Mucosa of descending colon (tissue), 3 donors: ENCODE measurements at places on chromosomes 12 and 14.

GRCh38 chr12:95970905-95971304 lies 25.2 kb downstream of the HAL start:
- no peak for DNase-seq

GRCh38 chr12:94284859-94285258 lies 136.5 kb downstream of the PLXNC1 start:
- DNase-seq, result no peak

GRCh38 chr14:83312511-83312910 lies 1778.9 kb upstream of the SEL1L start:
- DNase-seq, result no peak

GRCh38 chr12:65643595-65644386 lies 180.5 kb upstream of the HMGA2 start:
- no peak for DNase-seq

GRCh38 chr14:67393689-67394088 lies 18.3 kb downstream of the PLEK2 start:
- no peak for DNase-seq

DNA sequence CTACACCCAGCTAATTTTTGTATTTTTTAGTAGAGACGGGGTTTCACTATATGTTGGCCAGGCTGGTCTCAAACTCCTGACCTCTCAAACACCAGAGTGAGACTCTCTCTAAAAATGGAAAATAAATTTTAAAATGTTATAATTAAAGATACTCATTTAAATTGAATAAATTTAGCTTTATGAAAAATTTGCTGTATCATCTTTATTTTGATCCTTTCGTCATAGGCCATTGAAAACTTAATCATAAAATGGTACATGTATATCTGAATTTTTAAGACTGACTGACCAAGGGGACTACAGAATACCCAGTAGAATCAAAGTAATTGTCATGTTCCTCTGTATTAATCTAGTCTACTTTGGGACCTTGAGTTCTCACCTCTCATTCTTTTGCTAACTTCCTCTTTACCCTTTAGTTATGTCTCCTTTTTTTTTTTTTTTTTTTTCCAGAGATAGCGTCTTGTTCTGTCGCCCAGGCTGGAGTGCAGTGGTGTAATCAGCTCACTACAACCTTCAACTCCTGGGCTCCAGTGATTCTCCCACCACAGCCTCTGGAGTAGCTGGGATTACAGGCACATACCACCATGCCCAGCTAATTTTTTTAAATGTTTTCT lies 9.5 kb downstream of the RAB5B start:
- DNase-seq, result no peak

DNA sequence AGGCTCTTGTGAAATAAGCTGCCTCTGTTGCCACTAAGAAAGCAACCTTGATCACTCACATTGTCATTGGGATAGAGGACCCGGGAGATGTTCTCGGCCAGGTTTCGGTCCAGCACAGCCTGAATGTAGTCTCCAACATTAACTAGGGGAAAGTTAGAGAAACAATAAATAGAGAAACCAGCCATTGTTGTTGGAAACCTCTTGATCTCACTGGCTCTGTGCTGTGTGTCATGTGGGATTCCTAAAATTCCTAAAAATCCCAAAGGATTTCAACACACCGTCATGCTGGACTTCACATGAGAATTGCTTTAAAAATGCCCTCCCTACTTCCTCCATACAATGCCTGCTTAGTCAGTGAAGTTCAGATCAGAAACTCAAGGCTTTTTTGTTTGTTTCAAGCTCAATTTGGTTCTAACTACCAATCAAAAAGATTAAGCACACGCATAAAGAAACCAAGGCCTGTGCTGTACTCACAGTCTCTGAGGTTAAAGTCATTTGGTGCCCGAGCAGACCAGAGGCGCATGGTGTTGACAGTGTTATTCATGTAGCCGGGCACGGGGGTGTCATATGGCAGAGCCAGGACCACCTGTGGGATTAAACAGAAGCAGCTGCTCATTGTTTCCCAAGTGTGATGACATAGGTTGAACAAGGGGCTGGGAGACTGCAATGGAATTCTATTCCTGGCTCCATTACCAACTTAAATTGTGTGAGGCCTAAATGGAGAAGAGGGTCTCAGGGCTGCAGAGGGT lies 23.6 kb downstream of the PYGL start:
- DNase-seq, result no peak

GRCh38 chr14:52703225-52703624 lies 3.8 kb upstream of the PSMC6 start:
- DNase-seq, result no peak

DNA sequence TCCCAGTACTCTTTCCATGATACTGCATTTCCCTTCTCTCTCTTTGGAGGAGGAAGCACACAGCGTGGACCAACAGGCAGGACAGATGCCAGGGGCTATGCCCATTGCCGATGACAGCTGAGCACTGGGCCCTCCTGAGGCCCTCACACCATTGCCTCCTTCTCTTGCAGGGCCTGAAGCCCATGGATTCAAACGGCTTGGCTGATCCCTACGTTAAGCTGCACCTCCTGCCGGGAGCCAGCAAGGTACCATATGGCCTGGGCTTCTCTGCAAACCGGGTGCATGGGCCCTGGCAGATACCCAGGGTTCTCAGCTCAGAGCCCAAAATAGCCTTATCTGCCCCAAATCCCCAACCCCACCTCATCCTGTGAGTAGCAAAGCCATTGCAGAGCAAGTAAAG lies 25.2 kb upstream of the OAS1 start:
- no peak for DNase-seq
